ENCODE measurements at places on chromosomes 16 and 17.
A peak's percentile ranks its signal among the peaks of the same experiment; 100 is the strongest.

- DNase-seq = peak; percentile 43
- H3K4me3 ChIP-seq = no peak overlapping the region
- H3K4me1 ChIP-seq = no peaks in the 10 kb centered on the region
- H3K27me3 ChIP-seq = no peaks in the 10 kb centered on the region
- H3K36me3 ChIP-seq = peaks cover 100% of the 10 kb centered on the region
Observed at GRCh38 chr16:2090777-2091546, 43.2 kb downstream of the TSC2 start.

- no peak overlapping the region for H3K4me3 ChIP-seq
- H3K27me3 ChIP-seq = no peaks in the 10 kb centered on the region
- no peaks in the 10 kb centered on the region for H3K4me1 ChIP-seq
- H3K36me3 ChIP-seq = no peaks in the 10 kb centered on the region
- no peak overlapping the region for H3K27ac ChIP-seq
- no peak for DNase-seq
Observed at GRCh38 chr16:80002261-80002660, 401.7 kb upstream of the MAF start.

GRCh38 chr16:51388516-51388951, 237.5 kb upstream of the SALL1 start:
- no peaks in the 10 kb centered on the region for H3K4me1 ChIP-seq
- DNase-seq = no peak
- no peak overlapping the region for H3K27ac ChIP-seq
- H3K36me3 ChIP-seq = no peaks in the 10 kb centered on the region
- no peak overlapping the region for H3K4me3 ChIP-seq

DNA sequence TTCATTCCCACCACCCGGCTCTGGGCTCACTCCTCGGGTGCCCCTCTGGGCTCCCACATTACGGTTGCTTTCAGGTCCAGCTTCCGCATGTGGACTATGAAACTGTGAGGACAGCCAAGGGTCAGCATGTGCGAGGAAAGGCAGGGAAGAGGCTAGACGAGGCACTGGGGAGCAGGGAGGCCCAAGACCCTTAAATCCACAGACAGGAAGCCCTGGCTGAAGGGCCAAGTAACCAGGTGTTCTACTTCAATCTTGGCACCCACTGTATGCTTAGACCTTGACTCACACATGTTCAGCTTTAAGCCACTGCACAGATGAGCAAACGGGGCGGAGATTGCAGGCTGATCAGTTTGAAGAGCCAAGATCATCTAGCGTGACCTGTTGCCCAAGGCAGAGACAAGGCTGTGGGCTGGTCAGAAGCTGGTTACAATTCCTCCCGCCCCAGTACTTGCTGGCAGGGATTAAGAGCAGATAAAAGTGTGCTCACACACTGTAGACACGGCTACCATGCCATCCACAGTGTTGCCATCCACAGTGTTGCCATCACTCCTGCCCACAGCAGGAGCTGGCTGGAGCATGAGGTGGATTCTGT, at the start of gene CES4A:
CES4A (plus strand) TSS at position 393 of the 592 bp plus-strand sequence; CDS start at position 577, 184 bp downstream.
- no peaks in the 10 kb centered on the region for H3K4me1 ChIP-seq
- peak within 1 kb of the TSS; percentile 31 for H3K27ac ChIP-seq
- no peaks in the 10 kb centered on the region for H3K36me3 ChIP-seq
- no peak within 1 kb of the TSS for H3K4me3 ChIP-seq
- peak; percentile 25 for DNase-seq

Measured in tibial nerve (tissue), 4 donors.